Smooth muscle cell of the coronary artery (primary cell): ENCODE measurements at places on chromosomes 4 and X. TPM values are rescaled to one million over a fixed set of nuclear protein-coding genes. Genes with fewer than 3 reads are reported as not detected.

GPC4 gene
- total RNA-seq = 3.6 and 6.2 TPM in 2 replicates

PNMA6F gene
- not detected in 2 replicates for total RNA-seq

CTAG1B gene
- total RNA-seq = not detected in 2 replicates

BTC gene
- under 0.01 TPM in 2 replicates for total RNA-seq

GYPA gene
- not detected in 2 replicates for total RNA-seq

CCDC160 gene
- total RNA-seq = not detected in 2 replicates

ITM2A gene
- 1.6 TPM in 1 of 2 replicates, not detected in the other for total RNA-seq

FAM9B gene
- not detected in 2 replicates for total RNA-seq
